ENCODE measurements at places on chromosomes 7 and 10.

GRCh38 chr7:105887569-105888189, 11.3 kb upstream of the ATXN7L1 start:
- peak; percentile 16 for DNase-seq

DNA sequence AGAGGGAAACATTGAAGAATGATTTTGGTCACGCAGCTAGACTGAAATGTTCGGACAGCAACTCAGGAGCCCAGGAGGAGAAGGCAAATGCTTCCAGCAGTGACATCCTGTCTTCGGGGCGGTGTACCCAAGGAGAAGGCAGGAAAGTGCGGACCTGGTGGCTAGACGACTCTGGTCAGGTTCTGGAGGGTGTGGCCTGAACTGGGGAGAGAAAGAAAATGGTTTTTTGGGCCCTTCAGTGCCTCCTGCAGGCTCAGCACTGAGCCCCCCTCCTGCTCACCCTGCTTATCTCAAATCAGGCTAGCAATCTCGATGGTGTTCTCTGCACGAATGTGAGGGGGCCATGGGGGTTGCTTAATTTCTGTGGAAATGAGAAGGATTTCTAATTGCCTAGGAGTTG, 26.7 kb upstream of the TARP start:
- no peak for DNase-seq

DNA sequence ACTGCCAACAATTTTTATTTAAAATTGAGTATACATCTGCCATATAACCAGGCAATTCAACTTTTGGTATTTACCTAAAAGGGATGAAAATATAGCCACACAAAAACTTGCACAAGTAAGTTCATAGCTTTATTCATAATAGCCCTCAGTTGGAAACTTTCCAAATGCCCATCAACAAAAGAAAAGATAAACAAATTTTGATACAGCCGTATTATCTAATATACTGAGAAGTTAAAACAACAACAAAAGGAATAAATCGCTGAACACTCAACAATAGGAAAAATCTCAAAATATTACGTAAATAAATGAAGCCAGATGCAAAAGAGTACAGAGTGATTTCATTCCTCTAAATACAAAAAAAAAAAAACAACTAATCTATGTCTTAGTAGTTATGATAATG, 399.2 kb upstream of the SEMA3D start:
- DNase-seq = no peak

- no peak for DNase-seq
Measured at GRCh38 chr10:12800302-12800701, 201.2 kb downstream of the CCDC3 start.

DNA sequence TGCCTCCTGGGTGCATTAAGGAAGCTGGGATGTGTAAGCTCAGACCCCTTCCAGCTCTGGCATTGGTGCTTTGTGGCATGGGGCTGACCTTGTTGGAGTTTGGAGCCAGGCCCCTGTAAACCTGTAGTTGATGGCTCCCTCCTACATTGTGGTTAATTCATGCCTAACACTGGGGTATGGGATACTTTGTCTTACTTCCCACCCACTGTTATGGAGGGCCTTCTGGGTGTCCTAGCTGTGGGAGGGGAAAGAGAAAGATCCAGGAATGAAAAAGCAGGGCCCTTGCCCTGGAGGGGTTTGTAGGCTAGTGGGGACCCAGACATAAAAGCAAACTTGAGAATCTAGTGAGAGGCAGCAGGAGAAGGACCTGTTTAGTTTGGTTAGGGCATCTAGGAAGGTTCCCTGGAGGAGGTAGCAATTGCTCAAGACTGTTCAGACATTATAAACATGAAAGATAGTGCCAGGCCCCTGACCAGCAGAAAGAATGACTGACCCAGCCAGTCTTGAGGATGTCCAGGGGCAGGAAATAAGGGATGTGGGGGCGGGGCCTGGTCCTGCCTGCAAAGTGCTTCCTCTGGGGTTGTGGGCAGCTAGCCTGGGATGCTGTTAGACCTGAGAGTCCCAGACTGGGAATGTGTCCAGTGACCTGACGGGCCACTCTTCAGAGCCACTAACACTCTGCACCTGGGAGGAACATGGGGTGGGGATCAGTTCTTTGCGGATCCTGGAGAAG, 6.6 kb downstream of the ADAMTS14 start:
- DNase-seq = no peak

GRCh38 chr10:114662646-114663217, 4.7 kb upstream of the ABLIM1 start:
- no peak for DNase-seq

- DNase-seq = no peak
Measured at GRCh38 chr7:17441557-17441956, 143.1 kb downstream of the AHR start.
